OCI-LY7 (cell line): ENCODE measurements at places on chromosomes 12 and 14.

DNA sequence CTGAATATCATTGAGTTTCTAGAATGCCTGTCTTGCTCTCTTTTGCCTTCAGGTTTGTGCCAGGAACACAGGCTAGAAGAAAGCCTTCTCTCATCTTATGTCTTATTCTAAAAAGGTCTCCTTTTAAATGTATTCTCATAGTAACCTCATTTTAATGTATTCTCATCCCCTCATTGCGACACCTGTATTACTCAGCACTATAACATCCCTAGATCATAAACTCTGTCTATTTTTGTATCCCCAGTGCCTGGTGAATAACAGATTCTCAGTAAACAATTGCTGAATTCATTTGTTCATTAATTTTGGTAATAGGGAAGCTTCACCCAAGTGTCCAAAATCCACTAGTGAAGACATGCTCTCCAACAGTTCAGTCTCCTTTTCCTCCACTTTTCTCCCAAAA is 8.8 kb upstream of the LRRK2 start:
- DNase-seq: no peak

DNA sequence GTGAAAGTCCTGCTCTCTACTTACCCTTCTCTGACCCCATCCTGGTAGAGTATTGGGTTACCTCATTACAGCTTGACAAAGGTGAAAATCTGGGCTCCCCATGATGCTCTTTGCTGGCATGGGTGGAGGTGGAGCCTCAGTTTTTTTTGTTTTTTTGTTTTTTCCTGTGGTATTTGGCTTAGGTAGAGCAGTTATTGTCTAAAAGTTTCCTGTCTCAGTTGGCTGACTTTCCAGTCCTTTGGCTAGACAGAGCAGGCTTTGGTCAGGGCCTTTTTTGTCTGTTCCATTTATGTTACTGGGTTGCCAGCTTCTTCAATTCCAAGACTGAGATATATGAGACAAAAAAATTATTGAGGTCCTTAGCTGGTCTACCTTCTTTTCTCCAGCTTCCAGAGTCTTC is 163.4 kb downstream of the GALC start:
- DNase-seq: no peak

DNA sequence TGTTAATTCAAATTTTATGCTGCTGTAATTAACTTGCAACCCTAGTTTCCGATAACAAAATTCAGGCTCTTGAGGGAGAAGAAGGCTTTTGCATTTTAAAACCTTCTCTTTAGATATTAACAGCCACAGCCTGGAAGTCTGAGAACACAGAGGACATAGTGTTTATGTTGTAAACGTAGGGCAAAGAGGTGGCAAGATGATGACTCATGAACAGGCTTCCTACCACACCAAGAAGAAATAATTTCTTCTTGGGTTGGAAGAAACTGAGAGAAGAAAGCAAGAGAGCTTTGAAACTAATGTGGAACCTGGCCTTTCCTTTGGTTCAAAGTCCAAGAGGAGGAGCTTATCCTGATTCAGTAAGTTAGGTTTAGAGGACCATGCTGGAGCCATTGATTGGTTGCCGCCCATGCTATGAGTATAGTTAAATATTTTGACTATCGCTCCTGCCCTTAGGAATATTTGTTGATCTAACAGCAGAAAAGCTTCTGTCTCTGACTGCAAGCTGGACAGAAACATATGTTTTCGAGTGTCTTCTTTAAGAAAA is 31.8 kb downstream of the CCDC198 start:
- DNase-seq: no peak

- DNase-seq: no peak
Observed at GRCh38 chr14:105223260-105223659, 25.1 kb upstream of the BTBD6 start.

- no peak for DNase-seq
Observed at GRCh38 chr12:95022477-95022876, 19.0 kb upstream of the NDUFA12 start.

GRCh38 chr12:86264451-86265328 is 8.5 kb upstream of the MGAT4C start:
- no peak for DNase-seq
